ENCODE measurements at places on chromosomes 13 and 19. TPM values are rescaled to one million over a fixed set of nuclear protein-coding genes. Genes with fewer than 3 reads are reported as not detected.
A peak's percentile ranks its signal among the peaks of the same experiment; 100 is the strongest.

DNA sequence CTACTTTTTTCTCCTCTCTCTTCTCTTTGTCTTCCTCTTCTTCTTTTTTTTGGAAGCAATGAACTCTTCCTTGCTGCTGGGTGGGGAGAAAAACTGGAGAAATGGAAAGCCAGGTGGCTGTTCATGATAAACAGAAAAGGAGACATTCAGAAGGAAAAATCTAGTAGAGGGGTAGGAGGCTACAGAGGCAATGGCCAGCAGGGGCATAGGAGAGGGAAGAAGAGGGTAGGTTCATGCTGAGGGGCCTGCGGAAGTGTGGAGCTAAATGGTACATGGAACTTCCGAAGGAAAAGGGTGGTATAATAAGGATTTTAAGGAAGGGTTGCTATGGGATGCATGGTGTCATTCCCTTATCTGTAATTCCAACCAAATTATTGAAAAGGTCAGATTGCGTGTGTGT is 17.5 kb upstream of the HS6ST3 start:
- DNase-seq: no peak

CYP2A6 gene
- not detected for total RNA-seq

ZNF653 gene
- total RNA-seq: 4.7 TPM

COL4A1 gene
- 1,391 TPM for total RNA-seq

DNA sequence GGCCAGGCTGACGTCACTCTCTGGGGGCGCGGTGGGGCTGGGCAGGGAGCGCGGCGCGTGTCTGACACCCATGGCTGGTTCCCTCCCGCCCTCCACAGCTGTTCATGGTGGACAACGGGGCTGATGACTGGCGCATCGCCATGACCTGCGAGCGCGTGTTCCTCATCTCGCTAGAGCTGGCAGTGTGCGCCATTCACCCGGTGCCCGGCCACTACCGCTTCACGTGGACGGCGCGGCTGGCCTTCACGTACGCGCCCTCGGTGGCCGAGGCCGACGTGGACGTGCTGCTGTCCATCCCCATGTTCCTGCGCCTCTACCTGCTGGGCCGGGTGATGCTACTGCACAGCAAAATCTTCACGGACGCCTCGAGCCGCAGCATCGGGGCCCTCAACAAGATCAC is 14.7 kb downstream of the KCNN1 start:
- no peak for DNase-seq

GRCh38 chr13:114067381-114067885 is 65.0 kb downstream of the RASA3 start:
- peak; percentile 63 for DNase-seq

- DNase-seq: no peak
Measured at GRCh38 chr13:112067871-112068539, 1.1 kb downstream of the SOX1 start.

EID2B gene
- total RNA-seq: 4.3 TPM

GRCh38 chr13:112486386-112487126 is 101.4 kb downstream of the TUBGCP3 start:
- DNase-seq: peak; percentile 3

GRCh38 chr13:111944171-111944583 is 122.8 kb upstream of the SOX1 start:
- no peak for DNase-seq

- DNase-seq: no peak
Measured at GRCh38 chr13:112781881-112782361, 92.1 kb downstream of the ATP11A start.

- no peak for DNase-seq
Measured at GRCh38 chr13:111897846-111898215, 169.1 kb upstream of the SOX1 start.

Data from fibroblast of villous mesenchyme (primary cell).